ENCODE measurements at places on chromosomes 4 and X.
A peak's percentile ranks its signal among the peaks of the same experiment; 100 is the strongest.

DNA sequence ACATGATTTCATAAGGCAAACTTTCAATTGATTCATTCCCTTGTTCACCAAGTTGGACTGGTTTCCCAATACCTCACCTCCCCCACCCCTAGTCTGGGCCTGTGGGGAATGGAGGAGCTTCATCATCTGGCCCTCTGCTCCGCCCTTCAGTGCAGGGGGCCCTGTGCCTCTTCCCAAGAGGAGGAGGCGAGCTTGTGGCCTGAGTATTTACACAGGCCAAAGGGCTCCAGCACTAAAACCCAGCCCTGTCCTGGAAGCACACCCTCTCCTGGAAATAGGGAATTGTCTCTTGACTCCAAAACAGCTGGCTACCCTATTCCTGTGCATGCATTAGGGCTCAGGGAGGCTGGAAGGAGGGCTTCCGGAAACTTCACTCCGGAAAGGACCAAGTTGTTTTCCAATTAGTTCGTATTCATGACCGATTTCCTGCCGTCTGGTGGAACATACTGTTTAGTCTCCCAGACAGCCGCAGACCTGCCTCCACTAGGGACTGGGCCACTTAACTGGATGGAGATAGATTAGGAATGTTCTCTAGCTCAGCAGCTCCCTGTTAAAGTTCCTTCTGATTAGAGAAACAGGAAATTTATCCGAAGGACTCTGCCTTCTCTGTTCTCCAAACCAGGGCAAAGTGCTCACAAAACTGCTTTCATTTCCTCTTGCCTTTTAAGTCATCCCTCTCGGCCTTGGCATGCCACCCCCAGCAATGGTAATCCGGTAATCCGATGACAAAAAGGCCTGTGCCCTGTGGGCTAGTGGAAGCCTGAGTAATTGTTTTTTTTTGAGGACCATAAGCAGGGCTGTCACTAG is 5.8 kb downstream of the SRPX2 start:
- H3K27ac ChIP-seq: no peak overlapping the region
- no peak for DNase-seq
- H3K4me1 ChIP-seq: no peaks in the 10 kb centered on the region
- H3K27me3 ChIP-seq: no peaks in the 10 kb centered on the region
- H3K36me3 ChIP-seq: no peaks in the 10 kb centered on the region

DNA sequence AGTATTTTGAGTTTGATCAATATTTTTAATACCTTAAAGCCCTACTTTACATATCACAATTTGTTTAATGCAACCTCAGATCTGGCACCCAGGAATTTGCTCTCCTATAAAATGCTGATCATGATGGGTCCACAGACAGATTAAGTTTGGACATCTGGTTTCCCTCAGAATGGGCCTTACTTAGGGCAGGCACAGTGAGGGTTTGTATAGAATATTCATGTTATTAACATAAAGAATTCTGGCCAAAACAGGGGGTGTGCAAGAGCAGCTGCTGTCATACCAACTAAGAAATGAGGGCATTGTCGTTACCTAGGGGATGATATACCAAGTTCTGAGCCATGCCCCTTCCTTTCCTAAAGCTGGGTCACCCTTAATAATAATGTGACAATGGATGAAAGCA is 37.5 kb upstream of the CENPU start:
- H3K36me3 ChIP-seq: no peaks in the 10 kb centered on the region
- H3K27ac ChIP-seq: no peak overlapping the region
- H3K4me1 ChIP-seq: no peaks in the 10 kb centered on the region
- H3K4me3 ChIP-seq: no peak overlapping the region
- H3K27me3 ChIP-seq: no peaks in the 10 kb centered on the region

DNA sequence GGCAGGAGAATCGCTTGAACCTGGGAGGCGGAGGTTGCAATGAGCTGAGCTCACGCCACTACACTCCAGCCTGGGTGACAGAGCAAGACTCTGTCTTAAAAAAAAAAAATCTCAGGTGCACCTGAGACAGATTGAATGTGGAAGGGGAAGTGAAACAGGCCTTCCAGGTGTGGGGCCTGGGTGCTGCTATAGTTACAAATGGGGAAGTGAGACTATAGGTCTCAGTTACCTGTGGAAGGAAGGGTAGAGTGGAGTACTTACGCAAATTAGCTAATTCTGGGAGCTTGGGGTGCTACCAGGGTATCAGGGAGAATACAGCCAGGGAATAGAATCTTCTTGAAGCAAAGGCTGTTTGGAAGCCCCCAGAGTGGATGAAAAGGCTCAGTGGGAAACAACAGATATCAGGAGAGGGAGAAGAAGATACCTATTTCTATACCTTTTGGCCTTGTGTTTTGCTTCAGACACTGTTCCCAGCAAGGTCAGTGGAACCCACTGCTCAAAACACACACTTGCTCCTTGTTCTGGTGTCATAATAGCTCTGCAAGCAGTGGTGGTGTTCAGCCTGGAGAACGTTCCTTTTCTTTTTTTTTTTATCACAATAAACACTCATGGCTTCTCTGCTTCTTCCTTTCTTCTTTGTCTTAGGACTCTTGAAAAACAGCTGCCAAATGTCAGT is 7.0 kb downstream of the CD38 start:
- no peaks in the 10 kb centered on the region for H3K27me3 ChIP-seq
- peak overlapping the region; percentile 59 for H3K27ac ChIP-seq
- peaks cover 99% of the 10 kb centered on the region for H3K36me3 ChIP-seq
- no peak for DNase-seq
- peaks cover 94% of the 10 kb centered on the region for H3K4me1 ChIP-seq

DNA sequence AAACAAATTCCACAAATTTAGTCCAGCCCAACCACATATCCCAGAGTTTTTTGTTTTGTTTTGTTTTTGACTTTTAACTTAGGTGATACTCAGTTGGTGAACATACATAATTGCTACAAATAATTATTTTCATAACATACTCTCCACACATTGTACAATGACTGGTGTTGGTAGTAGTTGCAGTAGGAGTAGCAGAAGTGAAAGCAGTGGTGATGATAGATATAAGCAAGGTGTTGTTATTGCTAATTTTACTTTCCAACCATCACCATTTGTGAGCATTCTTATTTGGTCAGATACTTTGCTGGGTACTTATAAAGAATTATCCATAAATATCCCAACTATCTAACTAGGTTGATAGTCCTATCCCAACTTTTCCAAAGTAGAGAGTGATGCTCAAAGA is 47.3 kb downstream of the ARHGAP24 start:
- no peak overlapping the region for H3K27ac ChIP-seq
- H3K36me3 ChIP-seq: no peaks in the 10 kb centered on the region
- no peaks in the 10 kb centered on the region for H3K27me3 ChIP-seq
- no peak for DNase-seq
- no peak overlapping the region for H3K4me3 ChIP-seq

- no peak for DNase-seq
- H3K27ac ChIP-seq: no peak overlapping the region
- no peaks in the 10 kb centered on the region for H3K4me1 ChIP-seq
- H3K36me3 ChIP-seq: no peaks in the 10 kb centered on the region
- no peaks in the 10 kb centered on the region for H3K27me3 ChIP-seq
- no peak overlapping the region for H3K4me3 ChIP-seq
These were observed 67.5 kb downstream of the AGTR2 start for GRCh38 chrX:116238093-116238492.
